DMS79 treated with DMSO at 0.1 percent for 48 hours (cell line): ENCODE measurements at places on chromosomes 13 and 19.

DNA sequence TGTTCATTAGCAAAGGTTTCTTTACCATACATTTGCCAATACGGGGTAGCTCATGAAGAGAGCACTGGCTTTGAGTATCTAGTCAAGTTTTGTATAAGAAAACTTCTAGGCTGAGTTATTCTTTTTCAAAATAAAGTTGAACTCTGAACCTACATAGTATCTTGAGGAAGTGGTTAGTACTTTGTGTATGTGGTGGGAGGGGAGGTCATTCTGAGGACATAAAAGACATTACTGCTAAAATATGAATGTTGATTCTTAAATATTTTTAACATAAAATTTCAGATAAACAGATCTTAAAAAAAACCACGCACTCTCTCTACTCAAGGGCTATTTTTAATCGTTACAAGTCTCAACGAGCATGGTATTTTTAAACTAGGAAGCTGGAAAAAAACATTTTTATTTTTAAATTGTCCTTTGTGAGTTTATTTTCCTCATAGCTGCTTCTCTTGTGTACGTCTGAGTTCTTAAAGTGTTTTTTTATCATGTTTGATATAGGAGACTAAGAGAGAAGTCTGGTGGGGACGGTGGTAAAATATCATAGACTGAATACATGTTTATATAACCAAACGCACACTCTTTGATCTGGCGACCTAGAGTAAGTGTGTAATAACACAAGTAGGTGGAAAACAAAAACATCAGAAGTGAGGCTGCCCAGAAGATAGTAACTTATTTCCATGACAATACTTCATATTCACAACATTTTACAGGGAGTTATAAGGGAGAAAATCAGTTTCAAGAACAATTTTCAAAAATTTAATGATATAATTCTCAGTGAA is 118.0 kb upstream of the POSTN start:
- no peak for DNase-seq

- DNase-seq, result no peak
These were observed 84.3 kb downstream of the FGF14 start for GRCh38 chr13:102317593-102317992.

GRCh38 chr19:38317104-38317612 is 1.4 kb upstream of the YIF1B start:
- no peak for DNase-seq

- DNase-seq, result no peak
These were observed 18.9 kb upstream of the EPHX3 start for GRCh38 chr19:15251010-15251748.

GRCh38 chr13:44399074-44399473 is 25.4 kb downstream of the SERP2 start:
- DNase-seq, result peak; percentile 74

GRCh38 chr19:40639638-40639982 is 38.4 kb downstream of the LTBP4 start:
- DNase-seq, result no peak

- DNase-seq, result no peak
These were observed 159.3 kb downstream of the UGGT2 start for GRCh38 chr13:95893861-95894260.

DNA sequence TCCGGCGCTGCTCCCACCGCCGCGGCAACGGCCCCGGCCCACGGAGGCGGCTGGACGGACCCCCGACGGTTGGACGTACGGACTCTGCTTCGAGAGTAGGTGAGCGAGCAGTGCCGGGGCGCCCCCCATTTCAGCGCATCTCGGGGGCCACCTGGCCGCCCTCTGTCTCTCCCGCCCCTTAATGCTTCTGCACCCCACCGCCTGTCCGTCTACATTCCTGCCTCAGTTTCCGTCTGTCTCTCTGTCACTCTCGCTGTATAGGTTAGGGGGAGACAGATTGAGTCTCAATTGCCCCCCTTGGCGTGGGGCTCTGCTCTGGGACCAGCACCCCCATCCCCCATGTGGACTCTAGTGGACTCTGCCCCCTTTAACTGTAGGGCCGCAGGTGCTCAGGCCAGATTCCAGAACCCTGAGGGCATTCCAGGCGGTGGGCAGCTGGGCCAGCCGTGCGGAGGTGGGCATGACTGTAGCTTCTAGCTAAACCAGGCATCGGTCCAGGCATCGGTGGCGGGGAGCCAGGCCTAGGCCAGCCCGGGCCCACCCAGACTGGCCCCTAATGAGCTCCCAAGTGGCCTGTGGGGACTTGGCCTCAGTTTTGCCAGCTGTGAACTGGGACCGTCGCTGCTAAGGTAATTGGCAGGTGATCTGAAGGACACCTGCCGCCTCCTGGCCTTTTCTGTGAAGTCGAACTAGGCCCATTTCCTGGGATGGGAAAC is 373 bp downstream of the TNFAIP8L1 start:
- DNase-seq, result no peak

GRCh38 chr19:29457413-29457812 is 68.4 kb upstream of the VSTM2B start:
- no peak for DNase-seq

DNA sequence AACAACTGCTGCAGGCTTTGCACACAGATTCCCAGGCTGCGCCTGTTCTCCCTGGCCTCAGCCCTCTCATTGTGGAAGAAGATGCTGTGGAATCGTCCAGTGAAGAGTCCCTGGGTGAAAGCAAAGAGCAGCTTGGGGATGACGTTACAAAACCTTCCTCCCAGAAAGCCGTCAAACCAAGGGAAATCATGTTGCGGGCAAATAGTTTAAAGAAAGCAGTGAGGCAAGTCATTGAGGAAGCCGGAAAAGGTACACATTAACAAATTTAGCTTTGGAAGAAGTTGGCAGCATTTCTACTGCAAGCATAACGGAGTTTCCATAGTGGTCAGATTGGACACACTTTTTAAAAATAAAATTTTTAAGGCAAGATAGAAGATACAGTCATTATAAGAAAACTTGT is 82.9 kb upstream of the AKAP11 start:
- DNase-seq, result no peak

DNA sequence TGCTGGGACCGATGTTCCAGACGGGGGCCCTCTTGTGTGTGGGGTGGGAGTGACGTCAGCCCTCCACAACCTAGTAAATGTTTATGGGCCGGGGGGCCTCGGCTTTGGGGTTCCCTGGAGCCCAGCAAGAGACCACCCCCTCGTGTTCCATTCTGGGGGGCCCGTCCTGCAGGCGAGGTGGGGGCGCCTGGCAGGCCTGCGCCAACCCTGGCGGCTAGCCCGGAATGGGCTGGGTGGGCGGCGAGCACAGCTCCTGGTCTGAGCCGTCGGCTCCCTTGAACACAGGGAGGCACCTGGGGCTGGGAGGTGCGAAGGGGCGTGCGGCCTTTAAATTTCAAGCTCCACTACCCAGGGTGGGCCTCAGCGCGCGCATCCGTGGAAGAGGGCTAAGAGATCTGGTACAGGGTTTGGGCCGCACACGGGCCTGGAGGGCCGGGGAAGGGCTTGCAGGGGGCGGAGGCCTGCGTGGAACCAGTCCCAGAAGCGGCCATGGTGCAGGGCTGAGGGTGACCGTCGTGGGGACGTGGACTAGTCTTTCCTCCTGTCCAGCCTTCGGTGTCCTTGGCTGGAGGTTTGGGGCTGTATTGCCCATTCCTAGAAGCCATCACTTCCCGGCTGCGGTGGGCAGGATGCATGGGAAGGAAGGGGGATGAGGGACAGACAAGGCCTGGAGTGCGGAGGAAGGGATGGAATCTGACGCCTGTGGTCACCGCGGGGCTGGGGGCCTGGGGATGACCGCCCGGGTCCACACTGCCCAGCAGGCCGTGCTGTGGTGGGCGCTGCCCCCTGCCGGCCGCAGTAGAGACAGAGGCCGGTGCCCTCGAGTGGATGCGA is 11.4 kb downstream of the NDUFA11 start:
- peak; percentile 3 for DNase-seq

DNA sequence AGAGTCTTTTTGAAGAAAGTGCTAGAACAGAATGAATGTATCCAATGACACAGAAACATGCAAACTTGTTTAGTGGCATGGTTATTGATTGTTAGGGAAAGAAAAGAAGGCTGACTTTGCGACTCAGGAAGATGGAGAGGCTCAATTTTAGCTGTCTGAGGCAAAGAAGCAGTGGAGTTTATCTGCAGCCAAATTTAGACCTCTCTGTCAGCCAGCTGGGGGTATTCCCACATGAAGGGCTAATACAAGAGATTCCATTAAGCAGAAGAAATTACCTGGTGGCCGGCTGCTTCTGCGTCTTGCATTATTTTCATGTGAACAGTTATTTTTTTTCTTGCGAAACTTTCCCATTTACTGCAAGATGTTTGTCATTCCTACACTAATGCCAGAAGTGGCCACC is 240.2 kb upstream of the NBEA start:
- DNase-seq, result no peak

DNA sequence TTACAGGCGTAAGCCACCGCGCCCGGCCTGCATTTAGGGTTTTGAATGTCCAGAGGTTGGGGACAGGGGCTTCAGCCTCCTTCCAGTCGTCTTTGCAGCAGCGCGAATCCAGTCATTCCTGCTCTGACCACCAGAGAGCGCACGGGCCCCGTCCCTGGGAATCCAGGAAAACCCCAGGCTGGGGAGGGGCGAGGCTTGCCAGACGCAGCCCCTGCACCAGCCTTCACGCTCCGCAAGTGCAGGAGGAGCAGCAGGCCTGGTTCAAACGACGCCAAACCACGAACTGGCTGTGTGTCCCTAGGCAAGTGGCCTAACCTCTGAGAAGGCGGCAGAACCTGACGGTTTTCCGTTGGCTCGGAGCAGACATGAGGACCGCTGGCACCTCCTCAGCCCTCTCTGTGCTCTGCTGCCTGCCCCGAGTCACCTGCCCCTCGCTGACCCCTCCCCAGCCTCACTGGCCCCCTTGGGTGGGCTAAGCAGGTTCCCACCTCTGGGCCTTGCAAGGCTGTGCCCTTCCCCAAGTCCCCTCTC is 2.0 kb upstream of the RNF126 start:
- peak; percentile 73 for DNase-seq

DNA sequence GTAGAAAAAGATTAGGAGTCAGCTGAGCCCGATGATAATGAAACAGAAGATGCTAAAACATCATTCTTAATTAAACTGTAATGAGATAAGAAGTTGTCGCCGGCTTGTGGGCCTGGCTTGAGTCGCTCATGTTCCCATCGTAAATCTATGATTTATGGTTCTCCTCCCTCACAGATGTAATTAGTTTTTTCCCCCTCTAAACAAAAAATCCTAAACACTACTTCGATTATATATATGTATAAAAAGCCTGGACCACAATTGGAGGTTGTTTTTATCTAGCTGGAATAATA is 151.3 kb downstream of the PTPRS start:
- DNase-seq, result no peak

DNA sequence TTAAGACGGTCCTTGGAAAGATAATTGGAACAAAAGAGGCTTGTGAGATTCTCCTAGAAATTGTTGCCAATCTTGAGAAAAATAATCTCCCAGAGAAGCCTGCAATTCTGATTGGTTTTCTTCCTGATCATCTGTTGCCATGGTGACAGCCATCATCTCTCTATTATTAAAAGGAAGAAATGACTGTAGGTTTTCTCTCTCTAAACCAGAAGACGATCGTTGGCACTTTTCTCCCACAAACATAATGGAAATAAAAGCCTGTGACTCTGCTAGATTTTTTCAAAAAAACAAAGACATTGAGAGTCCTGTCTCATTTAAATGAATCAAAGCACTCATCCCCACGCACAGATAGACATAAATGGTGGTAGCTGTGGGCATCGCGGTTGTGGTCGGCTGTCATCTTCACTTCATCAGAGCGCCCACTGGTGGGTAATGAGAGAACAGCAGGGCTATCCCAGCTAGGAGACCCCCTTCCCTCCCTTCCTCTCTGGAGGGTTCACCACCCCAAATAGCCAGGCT is 21.7 kb upstream of the CALM3 start:
- DNase-seq, result no peak

DNA sequence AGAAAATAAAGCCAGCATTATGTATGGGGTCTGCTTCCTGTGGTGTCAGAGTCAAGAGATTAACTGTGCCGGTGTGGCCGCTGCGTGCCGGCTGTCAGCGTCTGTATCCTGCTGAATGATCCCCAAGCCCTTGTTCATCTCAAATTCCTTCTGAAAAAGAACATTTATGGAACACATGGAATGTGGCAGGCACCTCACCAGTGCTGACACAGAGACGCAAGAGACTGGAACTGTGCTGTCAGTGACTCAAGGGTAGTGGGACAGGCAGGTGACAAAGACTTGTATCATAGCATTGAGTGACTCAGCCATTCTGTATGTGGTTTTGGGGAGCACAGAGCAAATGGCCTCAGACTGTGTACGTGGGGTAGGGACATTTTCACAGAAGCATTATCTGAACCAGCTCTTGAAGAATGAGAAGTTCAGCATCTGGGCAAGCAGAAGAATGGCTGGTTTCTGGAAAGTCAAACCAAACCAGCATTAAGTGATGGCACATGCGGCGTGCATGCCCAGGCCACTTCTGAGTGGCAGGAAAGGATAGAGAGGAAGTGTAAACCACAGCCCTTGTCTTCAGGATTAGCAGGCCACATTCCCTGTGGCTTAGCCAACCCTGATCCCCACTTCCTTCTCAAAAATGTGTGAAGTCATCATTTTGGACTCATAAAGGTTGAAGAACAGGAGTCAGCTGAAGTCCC is 54.0 kb upstream of the IRS2 start:
- no peak for DNase-seq
